ENCODE measurements at places on chromosomes 12 and 14.

GRCh38 chr12:132268674-132269073 is 60.7 kb downstream of the GALNT9 start:
- DNase-seq = no peak

- DNase-seq = no peak
Measured at GRCh38 chr14:85024931-85025330, 505.0 kb upstream of the FLRT2 start.

DNA sequence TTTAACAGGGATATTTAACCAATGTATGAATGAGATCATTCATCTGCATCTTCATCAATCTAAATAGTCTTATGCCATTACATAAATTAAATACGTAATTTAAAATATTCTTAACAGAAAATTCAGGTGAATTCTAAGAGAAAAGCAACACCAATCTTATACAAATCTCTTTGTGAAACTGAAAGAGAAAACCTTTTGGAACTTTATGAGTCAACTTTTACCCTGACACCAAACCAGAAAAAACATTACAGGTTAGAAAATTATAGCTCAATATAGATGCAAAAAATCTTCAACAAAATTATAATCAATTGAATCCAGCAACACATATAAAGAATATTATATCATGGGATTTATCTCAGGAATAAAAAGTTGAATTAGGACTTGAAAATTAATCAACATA is 3.4 kb downstream of the GLIPR1L1 start:
- DNase-seq = no peak

DNA sequence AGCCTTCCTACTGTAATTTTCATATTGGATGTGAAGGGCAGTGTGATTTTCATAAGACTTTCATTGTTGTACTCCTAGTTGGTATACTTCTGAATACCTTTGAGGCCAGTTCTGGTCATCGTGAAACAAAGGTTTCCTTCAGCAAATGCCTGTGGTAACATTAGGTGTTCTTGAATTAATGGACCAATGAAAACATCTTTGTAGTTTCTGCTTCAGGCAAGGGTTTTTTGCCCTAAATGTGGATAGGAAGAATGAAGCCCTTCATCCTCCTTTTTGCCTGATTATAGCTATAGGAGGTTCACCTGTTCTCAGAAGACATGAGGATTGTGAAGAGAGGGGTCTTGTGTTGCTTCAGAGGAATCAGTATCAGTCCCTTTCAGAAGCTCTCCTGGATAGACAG is 60.7 kb downstream of the PTPN11 start:
- DNase-seq = no peak

GRCh38 chr14:96126339-96126782 is 78.3 kb upstream of the BDKRB2 start:
- DNase-seq = no peak
